ENCODE measurements at places on chromosomes 12 and 14. TPM values are rescaled to one million over a fixed set of nuclear protein-coding genes. Genes with fewer than 3 reads are reported as not detected.

DNA sequence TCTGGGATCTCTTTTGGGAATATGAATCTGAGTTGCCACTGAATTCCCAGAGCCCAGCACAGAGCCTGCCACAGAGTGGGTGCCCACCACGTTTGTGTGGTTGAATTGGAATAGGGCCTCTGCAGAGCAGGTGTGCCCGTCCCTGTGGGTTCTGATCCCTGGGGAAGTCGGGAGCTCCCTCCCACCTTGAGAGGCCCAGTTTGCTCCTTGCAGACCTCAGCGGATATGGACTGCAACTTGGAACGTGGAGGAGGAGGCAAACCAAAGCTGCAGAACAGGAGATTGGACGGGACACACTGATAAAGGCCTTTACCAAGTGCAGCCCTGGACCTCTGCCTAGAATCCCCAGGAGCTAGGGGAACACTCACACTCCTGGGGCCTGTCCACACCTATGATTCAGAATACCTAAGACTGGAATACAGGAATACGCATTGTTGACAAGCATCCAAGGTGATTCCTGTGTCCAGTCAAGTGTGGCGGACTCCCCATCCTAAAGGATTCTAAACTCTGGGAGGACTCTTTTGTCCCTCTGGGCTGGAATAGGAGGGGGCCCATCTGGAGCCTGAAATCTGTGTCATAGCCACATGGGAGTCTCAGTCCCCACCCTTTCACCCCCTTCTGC is 2.4 kb downstream of the KRT76 start:
- no peak for DNase-seq

GRCh38 chr12:105228494-105228893 is 7.5 kb downstream of the APPL2 start:
- DNase-seq: no peak

GRCh38 chr12:47207340-47207717 is 127.6 kb upstream of the AMIGO2 start:
- DNase-seq: peak; percentile 81

The GCH1 gene
- total RNA-seq: 27.5 TPM

- DNase-seq: no peak
These were observed 15.4 kb downstream of the VASH1 start for GRCh38 chr14:76776428-76777251.

DNA sequence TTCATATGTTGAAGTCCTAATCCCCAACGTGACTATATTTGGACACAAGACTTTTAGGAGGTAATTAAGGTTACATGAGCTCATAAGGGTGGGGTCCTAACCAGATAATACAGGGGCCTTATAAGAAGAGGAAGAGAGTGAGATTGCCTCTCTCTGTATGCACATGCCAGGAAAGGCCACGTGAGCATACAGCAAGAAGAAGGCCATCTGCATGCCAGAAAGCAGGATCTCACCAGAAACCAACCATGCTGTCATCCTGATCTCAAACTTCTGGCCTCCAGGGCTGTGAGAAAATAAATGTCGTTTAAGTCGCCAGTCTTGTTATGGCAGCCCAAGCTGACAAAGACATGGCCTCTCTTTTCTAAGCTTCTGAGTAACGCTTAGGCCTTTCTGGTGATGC is 69.0 kb upstream of the GPHB5 start:
- no peak for DNase-seq

DNA sequence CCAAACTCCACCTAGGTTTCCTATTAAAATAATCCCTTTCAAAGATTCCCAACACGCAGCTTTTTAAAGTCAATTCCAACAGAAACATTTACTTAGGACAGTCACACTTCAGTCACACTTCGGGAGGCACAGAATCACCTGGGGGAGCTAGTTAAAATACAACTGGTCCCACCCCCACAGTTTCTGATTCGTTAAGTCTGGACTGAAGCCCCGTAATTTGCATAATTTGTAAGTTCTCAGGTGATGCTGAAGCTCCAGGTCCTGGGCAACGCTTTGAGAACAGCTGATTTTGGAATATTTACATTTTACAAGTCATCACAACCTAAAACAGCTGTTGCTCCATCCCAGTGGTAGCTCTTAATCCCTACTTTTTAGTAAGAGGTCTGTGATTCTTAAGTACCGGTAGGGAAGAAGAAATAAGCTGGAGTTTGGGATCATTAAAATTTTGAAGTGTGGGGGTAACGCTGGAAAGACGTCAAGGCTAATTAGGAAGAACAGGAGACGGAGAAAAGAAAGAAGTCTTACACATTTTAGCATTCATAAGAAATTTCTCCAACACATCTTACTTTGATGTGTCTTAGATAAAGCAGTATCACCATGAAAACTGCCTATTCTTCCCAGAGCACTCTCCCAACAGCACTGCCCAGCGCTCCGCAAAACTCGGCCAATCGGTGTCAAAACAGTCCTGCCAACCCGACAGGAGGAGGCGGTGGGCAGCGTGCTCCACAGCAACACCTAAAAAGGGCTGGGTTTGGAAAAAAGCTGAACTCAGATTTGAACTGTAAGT is 1.1 kb downstream of the IPO8 start:
- peak; percentile 62 for DNase-seq

The KCNK13 gene
- total RNA-seq: not detected

The OR6C4 gene
- not detected for total RNA-seq

Measured in Peyer's patch (tissue), 4 donors.